Fibroblast of pulmonary artery (primary cell): ENCODE measurements at places on chromosomes 12 and 14.

GRCh38 chr12:6367065-6367968 lies 8.0 kb downstream of the SCNN1A start:
- DNase-seq: peak; percentile 67

DNA sequence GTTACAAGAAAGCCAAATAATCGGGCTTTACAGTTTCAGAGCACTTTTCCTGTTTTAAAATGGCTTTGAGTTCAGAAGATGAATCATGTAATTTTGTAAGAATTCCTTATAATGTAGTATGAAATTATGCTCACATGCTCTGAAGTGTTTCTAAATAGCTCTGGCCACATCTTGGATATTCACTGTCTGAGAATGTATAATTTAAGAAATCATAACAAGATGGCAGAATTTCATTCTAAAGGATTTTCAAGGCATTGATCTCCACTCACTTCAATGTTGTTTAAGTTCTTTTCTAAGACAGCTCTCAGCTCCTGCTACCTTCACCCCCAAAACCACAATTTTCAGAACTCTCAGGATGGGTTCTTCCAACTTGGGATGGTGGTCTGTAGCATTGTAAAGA lies 180.1 kb downstream of the DACT1 start:
- peak; percentile 45 for DNase-seq

DNA sequence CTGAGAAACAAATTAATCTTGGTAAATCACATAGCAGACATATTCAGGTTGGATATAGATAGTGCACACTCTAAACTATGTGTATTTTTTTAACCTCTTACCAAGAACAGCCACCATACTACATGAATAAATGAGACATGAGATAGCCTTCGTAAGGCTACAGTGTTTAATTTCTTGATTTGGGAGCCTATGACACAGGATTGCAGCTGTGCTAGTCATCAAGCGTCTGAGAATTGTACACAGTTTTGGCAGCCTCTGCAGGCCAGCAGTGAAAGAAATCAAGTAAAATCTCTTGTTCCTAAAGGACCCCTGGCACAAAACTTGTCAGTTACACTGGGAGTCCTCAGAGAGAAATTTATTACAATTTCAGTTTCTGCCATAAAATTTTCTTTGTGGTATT lies 236.1 kb downstream of the C12orf50 start:
- DNase-seq: peak; percentile 31

- DNase-seq: peak; percentile 10
Observed at GRCh38 chr12:91773749-91774429, 371.8 kb downstream of the BTG1 start.

- DNase-seq: no peak
Observed at GRCh38 chr12:120588371-120588770, 7.2 kb upstream of the POP5 start.

DNA sequence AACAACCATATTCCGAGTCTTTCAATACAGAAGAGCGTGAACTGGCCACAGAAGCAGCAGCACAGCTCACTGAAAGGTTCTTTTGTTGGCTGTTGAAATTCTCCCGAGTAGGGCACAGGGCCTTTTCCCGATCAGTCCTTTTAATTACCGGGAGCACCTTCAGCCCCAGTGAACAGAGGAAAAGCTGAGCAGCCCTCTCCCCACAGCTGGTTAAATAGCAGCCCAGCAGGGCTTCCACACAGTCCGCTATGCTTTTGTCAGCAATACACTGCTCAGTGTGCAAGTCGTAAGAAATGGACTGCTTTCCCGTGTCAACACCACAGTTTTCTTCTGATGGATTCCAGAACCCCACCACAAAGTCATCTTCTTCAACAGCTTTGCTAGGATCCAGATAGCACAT lies 61.3 kb downstream of the DICER1 start:
- DNase-seq: no peak

- DNase-seq: no peak
Observed at GRCh38 chr14:89201645-89202044, 215.4 kb downstream of the FOXN3 start.
